ENCODE measurements at places on chromosomes 1 and 21.

- DNase-seq: no peak
Observed at GRCh38 chr1:183032122-183032921, 9.1 kb downstream of the LAMC1 start.

DNA sequence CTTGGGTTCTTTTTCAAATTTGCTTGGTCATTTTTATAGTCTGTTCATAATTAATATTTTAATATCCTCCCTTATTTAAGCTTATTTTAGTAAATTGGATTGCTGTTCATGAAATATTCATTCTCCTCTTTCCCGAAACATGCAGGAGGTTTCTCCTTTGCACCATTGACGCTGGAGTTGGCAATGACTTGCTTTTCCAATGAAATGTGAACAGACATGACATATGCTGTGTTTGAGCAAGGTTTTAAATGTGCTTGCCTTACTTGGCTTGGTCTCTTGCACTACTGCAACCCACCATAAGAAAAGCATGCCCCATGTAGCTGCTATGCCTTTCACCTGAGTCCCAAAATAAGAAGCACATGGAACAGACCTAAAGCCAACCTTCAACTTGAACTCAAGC is 498.0 kb upstream of the NFIA start:
- no peak for DNase-seq

GRCh38 chr21:36744560-36745231 is 45.8 kb downstream of the SIM2 start:
- DNase-seq: no peak

- DNase-seq: no peak
Observed at GRCh38 chr1:208118841-208119606, 125.2 kb downstream of the PLXNA2 start.

DNA sequence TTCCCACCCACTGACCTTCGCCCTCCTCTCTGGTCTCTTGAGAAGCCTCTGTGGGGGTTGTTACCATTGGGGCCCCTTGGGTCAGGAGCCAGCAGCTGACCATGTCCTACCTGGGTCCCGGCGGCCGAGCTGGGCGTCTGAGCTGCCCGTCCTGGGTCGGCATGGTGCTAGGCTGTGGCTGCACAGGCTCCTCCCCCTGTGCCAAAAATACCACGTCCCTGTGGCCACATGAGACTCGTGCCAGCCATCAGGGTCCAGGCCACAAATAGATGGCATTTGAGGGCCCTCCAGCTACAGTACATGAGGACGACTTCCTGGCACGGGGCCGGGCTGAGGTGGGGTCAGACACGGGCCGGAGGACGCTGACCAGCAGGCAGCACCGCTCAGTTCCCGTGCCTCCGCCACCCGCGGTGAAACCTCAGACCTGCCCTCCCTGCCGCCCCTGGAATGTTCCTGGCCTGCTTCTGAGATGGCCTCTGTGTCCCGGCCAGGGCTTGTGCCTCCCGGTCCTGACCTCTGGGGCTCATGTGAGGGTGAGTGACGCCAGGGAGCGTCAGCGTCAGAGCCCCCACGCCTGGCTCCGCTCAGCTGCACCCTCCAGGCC is at the start of gene PERM1:
TSS of gene PERM1 (minus strand) at position 139 of the 604 bp plus-strand sequence. CDS start 1,064 bp downstream, outside the sequence.
- no peak for DNase-seq

GRCh38 chr21:25385911-25386474 is 221.3 kb downstream of the MRPL39 start:
- DNase-seq: no peak

- no peak for DNase-seq
Observed at GRCh38 chr1:100535264-100535663, 2.7 kb upstream of the GPR88 start.

DNA sequence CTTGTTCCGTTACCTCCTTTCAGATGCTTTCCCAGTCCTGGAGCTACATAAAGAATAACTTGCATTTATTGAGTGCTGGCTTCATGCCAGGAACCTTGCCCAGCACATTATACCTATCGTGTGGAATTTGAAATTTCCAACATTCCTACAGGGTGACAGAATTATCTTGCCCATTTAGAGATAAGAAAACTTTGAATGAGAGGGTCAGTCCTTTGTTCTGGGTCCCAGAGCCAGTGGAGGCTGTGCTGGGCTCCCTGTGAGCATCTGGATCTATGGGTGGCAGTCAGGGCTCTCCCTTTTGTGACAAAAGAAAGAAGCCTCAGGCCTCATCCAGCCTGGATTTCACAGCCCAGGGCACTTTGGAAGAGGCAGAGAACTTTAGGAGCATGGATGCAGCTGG is 3.2 kb downstream of the GSTM4 start:
- no peak for DNase-seq

DNA sequence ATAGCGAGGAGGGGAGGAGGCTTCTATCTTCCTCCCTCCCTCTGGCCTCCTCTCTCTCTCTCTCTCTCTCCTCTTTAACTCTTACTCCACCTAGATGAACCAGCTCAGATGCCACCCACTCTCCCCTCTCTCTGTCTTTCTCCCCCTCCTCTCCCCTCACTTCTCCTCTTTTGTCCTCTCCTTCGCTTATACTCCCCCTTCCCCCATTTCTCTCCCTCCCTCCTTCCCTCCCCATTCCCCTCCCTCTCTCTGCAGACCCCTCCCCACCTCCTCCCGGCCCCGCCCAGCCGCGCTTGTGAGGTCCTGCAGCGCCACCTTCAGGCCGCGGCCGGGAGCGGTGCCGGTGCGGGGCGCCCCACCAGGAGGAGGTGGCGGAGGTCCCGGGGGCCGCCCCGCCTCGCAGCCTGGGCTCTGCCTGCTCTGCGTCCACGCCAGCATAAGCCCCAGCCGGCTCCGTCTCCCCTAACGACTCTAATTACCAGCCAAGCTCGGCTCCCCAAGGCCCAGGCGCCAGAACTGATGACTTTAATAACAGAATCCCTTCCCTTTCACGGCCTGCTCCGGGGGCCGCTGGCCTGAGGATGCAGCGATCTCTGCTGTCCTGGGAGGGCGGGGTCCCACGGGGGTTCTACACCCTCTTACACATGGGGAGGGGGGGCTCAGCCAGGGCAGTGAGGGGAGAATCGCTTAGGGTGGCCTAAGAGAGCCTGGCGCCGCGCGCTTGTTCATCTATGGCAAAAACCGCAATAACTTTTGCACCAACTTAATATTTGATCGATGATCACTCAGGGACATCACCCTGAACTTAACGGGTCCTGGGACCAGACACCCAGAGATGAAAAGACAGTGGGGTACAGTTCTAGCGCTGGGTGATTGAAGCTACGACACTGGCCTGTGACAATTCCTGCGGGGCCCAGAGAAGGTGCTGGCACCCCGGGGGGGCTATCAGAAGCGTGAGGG is 637.3 kb downstream of the MATN1 start:
- no peak for DNase-seq

GRCh38 chr1:153565529-153566374 is at the start of gene S100A2:
Gene S100A2, minus strand, starts transcription at chr1:153565844. Its CDS starts 1,967 bp downstream, at chr1:153563877.
- DNase-seq: no peak

- DNase-seq: no peak
Observed at GRCh38 chr1:165138960-165139359, 217.6 kb downstream of the LMX1A start.

GRCh38 chr1:164760569-164760968 is 201.6 kb downstream of the PBX1 start:
- no peak for DNase-seq

GRCh38 chr1:161973924-161974845 is 49.5 kb downstream of the OLFML2B start:
- no peak for DNase-seq
